Activated CD4-positive, alpha-beta T cell treated with anti-CD3 and anti-CD28 coated beads for 36 hours (primary cell): ENCODE measurements at places on chromosomes 2 and 18.

DNA sequence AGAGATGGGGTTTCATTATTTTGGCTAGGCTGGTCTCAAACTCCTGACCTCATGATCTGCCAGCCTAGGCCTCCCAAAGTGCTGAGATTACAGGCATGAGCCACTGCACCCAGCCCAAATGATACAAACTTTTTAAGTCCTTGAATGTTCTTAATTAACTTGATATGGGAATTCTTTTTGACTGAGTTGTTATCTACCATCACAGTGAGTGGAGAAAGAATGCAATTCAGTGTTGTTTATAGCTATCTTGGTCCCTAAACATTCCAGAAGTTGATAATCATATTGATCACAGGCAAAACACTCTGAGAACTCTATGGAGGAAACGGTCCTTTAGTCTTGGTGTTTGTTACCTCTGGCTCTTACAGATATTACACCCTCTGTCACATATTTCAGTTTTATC lies 1072.5 kb downstream of the SUCLG1 start:
- DNase-seq: no peak

- no peak for DNase-seq
Measured at GRCh38 chr18:10190564-10190963, 263.9 kb upstream of the APCDD1 start.

GRCh38 chr2:166013878-166014277 lies 60.3 kb upstream of the TTC21B start:
- no peak for DNase-seq

DNA sequence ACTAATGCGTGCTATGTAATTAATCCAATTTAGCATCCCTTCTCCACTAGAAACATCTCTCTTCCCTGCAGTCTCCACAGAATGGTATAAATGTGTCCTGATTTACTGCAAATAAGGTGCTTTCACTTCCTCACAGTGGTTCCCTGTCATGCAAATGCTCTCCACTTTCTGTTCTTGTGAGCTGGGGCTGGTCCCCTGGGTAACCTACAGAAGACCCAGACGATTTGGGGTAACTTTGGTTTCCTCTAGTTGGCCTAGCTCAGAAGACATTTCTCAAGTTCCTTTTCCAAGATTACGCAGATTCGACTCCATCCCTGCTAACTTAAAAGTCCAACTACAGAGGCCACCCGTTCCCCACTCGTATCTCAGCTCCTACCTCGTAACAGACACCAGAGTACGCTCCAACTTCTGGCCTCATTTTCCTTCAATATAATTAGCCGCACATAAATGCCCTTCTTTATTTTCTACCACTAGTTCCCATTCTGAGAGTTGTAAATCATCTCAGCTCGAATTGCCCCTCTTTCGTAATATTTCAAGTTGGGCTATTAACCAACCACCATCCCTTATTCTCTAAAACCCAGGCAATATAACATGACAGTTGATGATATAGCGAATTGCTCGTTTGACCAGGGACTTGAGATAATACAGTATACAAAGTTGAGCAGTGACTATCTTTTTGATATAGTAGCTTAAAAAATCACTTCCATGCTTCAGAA lies 28.8 kb upstream of the NEDD4L start:
- no peak for DNase-seq

DNA sequence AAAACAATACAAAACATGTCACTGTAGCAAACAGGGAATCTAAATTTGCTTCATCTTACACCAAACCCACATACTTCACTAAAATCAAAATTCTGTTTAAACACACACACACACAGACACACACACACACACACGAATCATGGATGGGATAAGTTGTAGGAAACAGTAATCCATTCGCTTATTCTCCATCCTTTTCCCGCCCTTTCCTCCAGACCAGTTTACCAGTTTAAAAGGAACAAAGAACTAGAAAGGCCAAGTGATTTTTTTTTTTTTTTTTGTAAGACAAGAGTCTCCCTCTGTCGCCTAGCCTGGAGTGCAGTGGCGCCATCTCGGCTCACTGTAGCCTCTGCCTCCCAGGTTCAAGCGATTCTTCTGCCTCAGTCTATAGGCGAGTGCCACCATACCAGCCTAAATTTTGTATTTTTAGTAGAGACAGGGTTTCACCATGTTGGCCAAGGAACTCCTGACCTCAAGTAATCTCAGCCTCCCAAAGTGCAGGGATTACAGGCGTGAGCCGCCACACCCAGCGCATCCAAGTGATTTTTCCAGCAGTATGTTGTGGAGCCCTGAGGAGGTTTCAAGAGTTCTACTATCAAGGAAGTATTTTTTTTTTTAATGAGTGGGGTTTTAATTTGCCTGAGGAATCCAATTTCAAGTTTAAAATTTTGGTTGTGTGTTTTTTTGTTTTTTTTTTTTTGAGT lies 5.7 kb downstream of the PSME4 start:
- no peak for DNase-seq

- DNase-seq: no peak
Measured at GRCh38 chr2:198630384-198630783, 826.0 kb downstream of the PLCL1 start.

- peak; percentile 46 for DNase-seq
Measured at GRCh38 chr2:207505728-207506127, 24.0 kb upstream of the CREB1 start.

- DNase-seq: no peak
Measured at GRCh38 chr2:73063909-73064875, 7.3 kb downstream of the SFXN5 start.

GRCh38 chr2:233811732-233812131 lies 33.6 kb downstream of the MROH2A start:
- DNase-seq: peak; percentile 2

DNA sequence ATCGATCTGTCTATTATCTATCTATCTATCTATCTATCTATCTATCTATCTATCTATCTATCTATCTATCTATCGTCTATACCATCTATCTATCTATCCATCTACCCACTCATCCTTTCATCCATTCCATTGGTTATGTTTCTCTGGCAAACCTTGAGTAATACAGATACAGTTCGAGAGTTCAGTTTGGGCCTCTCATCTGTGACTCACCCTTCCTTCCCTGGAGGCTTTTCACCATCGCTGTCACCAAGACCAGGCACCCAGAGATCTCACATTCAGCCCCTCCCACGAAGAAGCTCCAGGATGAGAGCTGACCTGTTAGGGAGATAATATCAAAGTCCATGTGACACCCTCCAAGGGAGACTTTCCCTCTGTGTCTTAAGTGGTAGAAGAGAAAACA lies 164.1 kb upstream of the CELF4 start:
- no peak for DNase-seq

DNA sequence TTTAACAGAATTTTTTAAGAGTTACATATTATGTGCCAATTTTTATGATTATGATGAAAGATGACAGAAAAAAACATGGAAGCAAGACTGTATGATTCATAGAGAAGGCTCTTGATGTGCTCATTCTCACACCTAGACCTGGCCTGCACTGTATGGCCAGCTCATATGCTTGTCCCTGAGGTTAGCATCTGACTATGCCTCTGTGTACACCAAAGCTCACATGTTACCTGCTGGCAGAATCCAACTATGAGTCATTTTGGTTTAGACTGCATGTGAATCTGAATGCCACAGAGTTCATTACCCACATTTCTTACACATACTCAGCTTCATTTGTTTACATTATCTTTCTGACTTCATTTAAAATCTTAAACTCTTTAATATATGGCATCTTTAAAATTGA lies 139.0 kb downstream of the DSC3 start:
- no peak for DNase-seq

GRCh38 chr2:19682493-19682892 lies 219.3 kb downstream of the TTC32 start:
- no peak for DNase-seq

DNA sequence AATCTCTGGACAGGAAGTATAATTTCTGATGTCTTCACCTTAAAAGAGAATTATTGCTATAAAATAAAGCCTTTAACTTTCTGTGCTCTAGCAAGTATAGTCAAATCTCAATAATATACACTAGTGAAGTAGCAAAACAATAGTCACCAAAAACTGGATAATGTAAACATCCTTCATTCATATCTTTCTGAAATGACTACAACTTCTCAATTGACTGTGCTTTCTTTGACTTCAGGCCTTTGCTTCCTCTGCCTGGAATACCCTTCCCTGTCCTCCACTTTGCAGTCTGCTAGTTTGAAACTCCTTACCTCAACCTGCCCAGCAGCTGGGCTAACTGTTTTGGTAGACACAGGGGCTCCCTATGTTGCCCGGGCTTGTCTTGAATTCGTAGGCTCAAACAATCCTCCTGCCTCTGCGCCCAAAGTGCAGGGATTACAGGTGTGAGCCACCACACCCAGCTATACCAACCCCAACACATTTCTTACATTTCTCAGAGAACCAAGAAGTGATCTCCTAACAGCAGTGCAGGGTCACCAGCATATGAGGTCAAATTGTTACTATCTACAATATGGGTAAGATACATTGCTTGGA lies 6.6 kb upstream of the PCBP1 start:
- DNase-seq: peak; percentile 22

- DNase-seq: no peak
Measured at GRCh38 chr18:57981308-57982028, 62.6 kb upstream of the NEDD4L start.

- DNase-seq: no peak
Measured at GRCh38 chr18:70172225-70172624, 33.3 kb downstream of the RTTN start.

- no peak for DNase-seq
Measured at GRCh38 chr18:47342566-47342965, 91.1 kb upstream of the SKOR2 start.

GRCh38 chr2:220887271-220887870 lies 684.7 kb downstream of the EPHA4 start:
- no peak for DNase-seq

- no peak for DNase-seq
Measured at GRCh38 chr18:70333757-70334156, 44.9 kb downstream of the SOCS6 start.
